ENCODE measurements at places on chromosomes 12 and 14. TPM values are rescaled to one million over a fixed set of nuclear protein-coding genes. Genes with fewer than 3 reads are reported as not detected.

MMP19 gene
- 3.1 TPM for total RNA-seq

TSPAN11 gene
- not detected for total RNA-seq

CIDEB gene
- total RNA-seq = 0.39 TPM

MGP gene
- 32.4 TPM for total RNA-seq

OR4E2 gene
- total RNA-seq = not detected

IL31 gene
- not detected for total RNA-seq

CMA1 gene
- 0.76 TPM for total RNA-seq

PLEK2 gene
- total RNA-seq = not detected

PLEKHH1 gene
- 3.4 TPM for total RNA-seq

BAZ2A gene
- 40.5 TPM for total RNA-seq

KCNJ8 gene
- 14.1 TPM for total RNA-seq

MIA2 gene
- 21.2 TPM for total RNA-seq

OR4K5 gene
- total RNA-seq = not detected

NGB gene
- total RNA-seq = not detected

AMDHD1 gene
- not detected for total RNA-seq

CSRP2 gene
- 14.1 TPM for total RNA-seq

TAC3 gene
- total RNA-seq = not detected

B4GALNT3 gene
- 0.75 TPM for total RNA-seq

USP5 gene
- 120 TPM for total RNA-seq

GRIP1 gene
- total RNA-seq = 0.18 TPM

LALBA gene
- total RNA-seq = not detected

USP30 gene
- total RNA-seq = 21.2 TPM

PKP2 gene
- 3.9 TPM for total RNA-seq

DPF3 gene
- total RNA-seq = 16.7 TPM

SPIC gene
- total RNA-seq = not detected

PLA2G1B gene
- total RNA-seq = not detected

P2RX7 gene
- 0.46 TPM for total RNA-seq

NAB2 gene
- 5.1 TPM for total RNA-seq

PTPN21 gene
- total RNA-seq = 11.1 TPM

GDF3 gene
- not detected for total RNA-seq

MRPL51 gene
- total RNA-seq = 76.6 TPM

RTL1 gene
- not detected for total RNA-seq

MYL6 gene
- total RNA-seq = 231 TPM

RNASE4 gene
- 19.6 TPM for total RNA-seq

SLC5A8 gene
- not detected for total RNA-seq

EGLN3 gene
- total RNA-seq = 14.2 TPM

LRCOL1 gene
- not detected for total RNA-seq

SOS2 gene
- 56.1 TPM for total RNA-seq

TEP1 gene
- total RNA-seq = 25.7 TPM

KLRG1 gene
- total RNA-seq = 1.00 TPM

DIO3 gene
- total RNA-seq = 1.0 TPM

FZD10 gene
- not detected for total RNA-seq

RPL10L gene
- total RNA-seq = not detected

TAS2R46 gene
- total RNA-seq = not detected

ANP32D gene
- not detected for total RNA-seq

Data from gastrocnemius medialis (tissue), 4 donors.